ENCODE measurements at places on chromosomes 3 and 15. TPM values are rescaled to one million over a fixed set of nuclear protein-coding genes. Genes with fewer than 3 reads are reported as not detected.
A peak's percentile ranks its signal among the peaks of the same experiment; 100 is the strongest.

GRCh38 chr15:96321639-96322535, 8.6 kb upstream of the NR2F2 start:
- no peak for DNase-seq

DNA sequence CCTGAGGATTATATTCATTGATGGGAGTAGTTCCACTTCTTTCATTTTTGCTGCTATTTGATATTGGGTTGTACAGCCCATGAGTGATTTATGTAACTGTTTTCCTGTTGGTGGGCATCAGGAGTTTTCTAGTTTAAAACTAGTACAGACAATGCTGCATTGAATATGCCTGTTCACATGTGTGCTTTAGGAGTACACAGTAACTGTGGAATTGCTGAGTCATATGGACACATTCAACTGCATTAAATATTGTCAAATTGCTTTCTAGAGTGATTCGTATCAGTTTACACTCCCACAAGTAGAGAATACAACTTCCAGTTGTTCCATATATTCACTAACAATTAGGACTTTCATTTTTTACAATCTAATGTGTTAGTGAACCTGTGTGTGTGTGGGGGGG, 59.8 kb upstream of the THSD4 start:
- DNase-seq, result no peak

DNA sequence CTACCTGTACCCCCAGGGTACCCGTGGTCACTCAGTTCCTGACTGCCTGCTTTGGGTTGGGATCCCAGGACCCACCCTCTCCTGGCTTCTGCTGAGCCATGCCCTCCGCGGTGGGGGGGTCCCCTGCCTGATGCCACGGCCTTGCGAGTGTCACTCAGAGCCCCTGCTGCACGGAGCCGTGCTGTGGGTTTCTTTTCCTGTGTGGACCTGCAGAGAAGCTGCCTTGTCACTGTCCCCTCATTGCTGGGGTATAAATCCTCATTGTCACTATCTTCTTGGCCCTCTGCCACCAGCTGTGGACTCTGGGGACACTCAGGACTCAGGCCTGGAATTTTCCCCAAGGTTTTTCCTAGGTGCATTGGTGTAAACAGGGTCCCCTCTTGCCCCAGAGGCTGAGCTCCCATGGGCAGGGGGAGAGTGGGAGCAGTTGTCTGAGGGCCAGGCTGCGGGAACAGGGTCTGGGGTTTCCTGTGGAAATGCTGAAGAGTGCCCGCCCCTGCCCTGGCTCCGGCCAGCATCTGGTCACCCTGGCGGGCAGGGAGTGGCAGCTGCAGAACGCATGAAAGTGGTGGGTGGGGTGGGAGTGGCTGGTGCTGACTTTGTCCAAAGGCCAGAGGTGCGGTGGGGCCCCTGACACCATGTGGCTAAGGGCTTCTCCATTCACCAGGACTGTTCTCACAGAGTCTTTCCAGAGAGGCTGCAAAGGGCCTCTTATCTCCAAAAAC, 191.7 kb downstream of the GOLGA6L6 start:
- peak; percentile 85 for DNase-seq

- DNase-seq, result no peak
Observed at GRCh38 chr3:41715376-41715775, 246.5 kb downstream of the ULK4 start.

DNA sequence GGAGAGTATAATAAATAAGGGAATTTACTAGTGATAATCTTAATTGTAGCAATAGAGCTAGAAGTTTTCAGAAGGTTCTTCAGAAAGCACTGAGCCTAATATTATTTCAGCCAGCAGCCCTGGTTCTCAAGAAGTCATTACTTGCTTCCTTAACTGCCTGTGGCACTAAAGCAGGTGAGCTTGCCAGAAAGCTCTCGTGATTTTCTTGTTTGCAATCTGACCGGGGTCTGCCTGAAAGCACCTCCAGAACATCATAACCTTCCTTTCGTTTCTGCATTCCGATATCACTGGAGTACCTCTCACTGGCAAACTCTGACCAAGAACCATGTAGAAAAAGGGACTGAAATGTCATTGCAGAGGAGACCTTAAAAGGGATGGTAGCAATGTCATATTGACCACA, 510.3 kb downstream of the ZIC1 start:
- DNase-seq, result no peak

DNA sequence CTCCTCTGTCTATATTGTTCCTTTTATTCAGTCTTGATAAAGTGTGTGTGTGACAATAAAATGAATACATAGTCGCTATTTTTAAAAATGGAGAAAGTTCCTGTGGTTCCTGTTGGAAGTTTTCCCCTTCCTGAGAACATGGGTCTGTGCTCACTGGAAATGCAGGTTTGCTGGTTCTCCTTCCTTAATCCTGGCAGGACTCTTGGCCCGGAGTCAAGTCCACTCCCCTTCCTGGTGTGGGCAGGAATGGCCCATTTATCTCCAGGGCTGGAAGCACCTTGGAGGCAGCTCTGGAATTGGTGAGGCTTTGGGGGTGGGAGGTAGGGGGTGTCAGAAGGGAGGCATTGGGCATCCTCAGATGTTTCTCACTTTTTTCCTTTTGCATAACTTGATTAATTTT, 30.1 kb downstream of the FOXL2 start:
- DNase-seq, result no peak

DNA sequence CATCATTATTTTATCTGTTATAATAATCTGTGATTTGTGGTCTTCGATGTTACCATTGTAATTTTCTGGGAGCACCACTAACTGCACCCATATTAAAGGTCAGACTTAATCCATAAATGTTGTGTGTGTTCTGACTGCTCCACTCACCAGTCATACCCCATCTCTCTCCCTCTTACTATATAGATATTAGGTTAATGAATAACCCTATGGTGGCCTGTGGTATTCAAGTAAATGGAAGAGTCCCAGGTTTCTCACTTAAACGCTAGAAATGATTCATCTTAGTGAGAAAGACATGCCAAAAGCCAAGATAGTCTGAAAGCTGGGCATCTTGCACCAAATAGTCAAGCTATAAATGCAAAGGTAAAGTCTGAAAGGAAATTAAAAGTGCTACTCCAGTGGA, 1358.5 kb downstream of the ROBO2 start:
- no peak for DNase-seq

DNA sequence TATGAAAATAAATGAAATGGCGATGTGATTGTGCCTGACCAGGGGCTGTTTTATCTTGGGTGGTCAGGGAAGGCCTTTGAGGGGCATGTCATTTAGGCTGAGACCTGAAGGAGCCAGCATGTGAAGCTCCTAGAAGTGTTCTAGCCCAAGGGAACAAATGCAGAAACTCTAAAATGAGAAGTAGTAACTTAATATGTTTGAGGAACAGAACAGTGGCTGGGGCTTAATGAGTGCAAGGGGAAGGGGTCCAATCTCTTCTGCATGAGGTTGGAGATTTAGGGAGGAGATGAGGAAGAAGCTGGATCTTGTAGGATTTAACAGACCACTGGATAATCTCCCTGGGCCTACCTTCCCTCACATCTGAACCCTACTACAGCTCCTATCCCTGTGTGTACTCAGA, 110.5 kb downstream of the AKAP13 start:
- DNase-seq, result no peak

Gene SEMA7A
- 4.1 TPM for total RNA-seq

Gene TFDP2
- 37.4 TPM for total RNA-seq

Gene CCDC191
- 8.6 TPM for total RNA-seq

Gene SCAANT1
- total RNA-seq, result not detected

Gene RARB
- 5.9 TPM for total RNA-seq

Gene MAP1A
- total RNA-seq, result 49.3 TPM

Data from aorta (tissue), 5 donors.